Stimulated activated CD8-positive, alpha-beta memory T cell treated with anti-CD3 and anti-CD28 coated beads, Interleukin-4, amount 100 ng/mL, for 1 hour (primary cell): ENCODE measurements at places on chromosomes 4 and X.

GRCh38 chrX:36414056-36414455 lies 494.5 kb downstream of the CFAP47 start:
- DNase-seq, result no peak

DNA sequence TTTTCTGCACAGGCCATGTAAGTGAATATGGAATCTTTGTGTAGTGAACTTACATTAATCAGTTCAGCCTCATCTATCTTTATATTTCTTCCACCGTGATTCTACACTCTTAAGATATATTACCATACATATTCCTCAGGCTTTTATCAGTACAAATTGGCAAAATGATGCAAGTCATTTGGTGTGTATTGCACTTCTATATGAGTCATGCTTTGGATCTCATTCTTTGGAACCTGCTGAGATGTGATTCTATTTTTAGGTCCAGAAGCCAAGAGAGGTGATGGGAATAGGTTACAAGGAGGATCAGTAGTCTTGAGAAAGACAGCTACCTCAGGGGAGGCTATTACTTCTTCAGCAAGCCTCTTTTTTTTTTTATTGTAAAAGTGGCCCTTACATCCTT lies 204.4 kb downstream of the ZNF330 start:
- no peak for DNase-seq

- DNase-seq, result no peak
Observed at GRCh38 chrX:111181951-111182350, 86.0 kb downstream of the PAK3 start.

GRCh38 chrX:1463581-1463980 lies 10.9 kb upstream of the ASMTL start:
- DNase-seq, result no peak

DNA sequence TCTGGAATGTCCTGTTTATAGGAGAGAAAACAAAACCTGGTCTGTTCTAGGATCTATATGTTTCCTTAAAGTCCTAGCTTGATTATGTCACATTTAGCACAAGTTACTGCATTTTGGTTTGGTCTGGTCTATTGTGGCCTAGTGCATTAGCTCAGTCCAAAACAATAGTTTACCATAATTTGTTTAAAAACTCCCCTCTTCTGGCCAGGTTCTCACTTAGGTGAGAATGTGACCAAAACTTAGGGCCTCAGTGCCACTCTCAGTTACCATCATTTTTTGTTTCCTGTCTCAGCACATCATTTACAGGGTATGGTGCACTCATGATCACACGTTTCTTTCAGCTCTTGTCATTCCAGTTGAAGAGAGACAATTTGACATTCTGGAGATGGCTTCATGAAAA lies 378.5 kb downstream of the KLHL4 start:
- no peak for DNase-seq

DNA sequence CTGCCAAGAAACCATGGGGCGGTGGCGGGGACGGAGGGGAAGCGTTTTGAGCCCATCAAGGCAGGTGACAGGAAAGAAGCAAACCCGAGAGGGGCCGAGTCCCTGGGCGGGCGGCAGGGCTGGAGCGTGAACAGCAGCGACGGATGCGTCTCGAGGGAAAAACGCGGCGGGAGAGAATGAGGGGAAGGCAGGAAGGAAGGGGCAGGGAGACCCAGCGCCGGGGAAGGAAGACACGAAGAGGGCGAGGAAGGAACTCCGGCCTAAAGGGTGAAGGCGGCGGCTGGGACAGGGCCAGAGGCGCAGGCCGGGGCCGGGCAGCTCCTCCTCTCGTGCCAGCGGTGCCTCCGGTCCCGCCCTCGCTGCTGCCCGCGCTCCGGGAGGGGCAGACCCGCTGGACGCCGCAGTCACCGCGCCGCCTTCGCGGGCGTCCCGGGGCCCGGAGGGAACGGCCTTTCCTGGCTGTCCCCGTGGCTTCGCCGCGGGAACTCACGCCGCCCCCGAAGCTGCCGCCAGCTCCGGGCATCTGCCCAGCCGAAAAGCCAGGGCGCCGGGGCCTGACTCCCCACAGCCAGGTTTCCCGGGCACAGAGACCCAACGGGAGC lies 751 bp upstream of the RGS12 start:
- DNase-seq, result no peak

DNA sequence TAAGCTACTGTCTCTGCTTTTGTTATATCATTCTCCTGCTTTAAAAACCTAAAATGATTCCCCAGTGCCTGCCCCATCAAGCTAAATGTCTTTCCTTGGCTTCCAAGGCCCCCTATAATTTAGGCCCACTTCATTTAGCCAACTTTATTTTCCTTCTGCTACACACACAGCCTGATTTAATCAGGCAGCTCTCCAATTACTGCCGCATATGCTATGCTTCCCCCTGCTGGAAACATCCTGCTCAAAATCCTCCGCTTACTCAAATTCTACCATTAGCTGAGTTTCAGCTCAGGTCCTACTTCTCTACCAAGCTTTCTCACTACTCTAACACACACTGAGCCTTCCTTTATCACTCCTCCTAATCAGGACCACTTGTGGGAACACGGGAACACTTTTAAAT lies 17.0 kb downstream of the LAMP2 start:
- DNase-seq, result no peak

DNA sequence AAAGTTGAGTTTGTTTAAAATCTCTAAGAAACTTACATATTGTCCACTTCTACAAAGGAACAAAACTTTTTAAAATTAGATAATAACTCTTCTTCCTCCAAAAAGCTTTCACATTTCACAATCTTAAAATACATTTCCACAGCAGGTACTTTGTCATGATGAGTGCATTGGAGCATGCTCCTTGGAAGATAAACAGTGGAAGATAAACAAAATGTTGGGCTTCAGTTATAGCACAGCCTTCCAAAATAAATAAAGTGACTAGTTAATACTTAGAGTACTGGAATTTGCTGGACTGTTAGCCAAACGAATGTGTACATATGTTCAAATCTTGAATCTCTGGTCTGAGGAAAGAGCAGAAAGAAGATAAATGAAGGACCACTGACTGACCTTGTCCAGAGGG lies 54.9 kb upstream of the PDE5A start:
- no peak for DNase-seq

GRCh38 chrX:63656871-63657580 lies 128.0 kb downstream of the ARHGEF9 start:
- no peak for DNase-seq

DNA sequence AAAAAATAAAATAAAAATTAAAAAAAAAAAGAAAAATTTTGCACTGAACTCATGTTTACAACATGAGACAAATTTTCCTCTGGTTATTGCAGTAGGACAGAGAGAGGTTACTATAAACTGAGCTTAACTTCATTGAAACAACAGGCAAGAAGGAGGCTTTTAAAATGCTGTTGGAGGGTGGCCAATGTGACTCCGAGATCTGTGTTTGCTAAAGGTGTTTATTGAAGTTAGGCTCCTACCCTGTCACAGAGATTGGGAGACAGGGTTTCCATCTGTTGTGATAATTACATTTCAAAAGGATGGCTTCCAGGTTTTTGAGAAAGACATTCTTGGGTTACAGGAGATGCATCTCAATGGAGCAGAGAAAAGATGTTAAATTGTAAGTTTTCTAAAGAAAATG lies 370.5 kb upstream of the HS3ST1 start:
- no peak for DNase-seq

DNA sequence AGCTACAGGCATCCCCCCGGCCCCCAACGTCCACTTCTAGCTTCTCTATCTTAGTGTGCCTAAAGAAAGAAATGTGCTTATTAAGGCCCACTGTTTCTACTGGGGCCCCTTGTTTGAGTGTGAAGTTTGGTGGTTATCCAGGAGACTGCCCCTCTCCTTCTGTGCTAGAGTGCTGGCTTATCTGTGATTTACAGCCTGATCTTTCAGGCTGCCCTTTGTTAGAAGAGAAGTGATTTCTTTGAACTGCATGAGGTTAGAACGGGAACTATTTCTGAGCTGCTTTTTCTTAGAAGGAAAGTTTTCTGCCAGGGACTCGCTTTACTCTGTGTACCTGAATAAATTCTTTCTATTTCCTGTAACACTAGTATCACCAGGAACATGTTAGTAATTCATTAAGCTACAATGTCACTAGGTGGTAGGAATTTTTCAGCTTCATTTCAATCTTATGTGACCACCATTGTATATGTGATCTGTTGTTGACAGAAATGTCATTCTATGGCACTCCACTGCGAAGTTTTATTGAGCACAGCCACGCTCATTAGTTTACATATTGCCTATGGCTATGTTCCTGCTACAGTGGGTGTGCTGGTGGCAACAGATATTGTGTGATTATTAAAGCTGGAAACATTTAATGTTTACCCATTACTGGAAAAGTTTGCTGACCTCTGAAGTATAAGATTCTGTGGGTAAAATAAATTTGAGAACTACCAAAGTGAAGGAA lies 193.8 kb upstream of the CXorf51B start:
- DNase-seq, result no peak

DNA sequence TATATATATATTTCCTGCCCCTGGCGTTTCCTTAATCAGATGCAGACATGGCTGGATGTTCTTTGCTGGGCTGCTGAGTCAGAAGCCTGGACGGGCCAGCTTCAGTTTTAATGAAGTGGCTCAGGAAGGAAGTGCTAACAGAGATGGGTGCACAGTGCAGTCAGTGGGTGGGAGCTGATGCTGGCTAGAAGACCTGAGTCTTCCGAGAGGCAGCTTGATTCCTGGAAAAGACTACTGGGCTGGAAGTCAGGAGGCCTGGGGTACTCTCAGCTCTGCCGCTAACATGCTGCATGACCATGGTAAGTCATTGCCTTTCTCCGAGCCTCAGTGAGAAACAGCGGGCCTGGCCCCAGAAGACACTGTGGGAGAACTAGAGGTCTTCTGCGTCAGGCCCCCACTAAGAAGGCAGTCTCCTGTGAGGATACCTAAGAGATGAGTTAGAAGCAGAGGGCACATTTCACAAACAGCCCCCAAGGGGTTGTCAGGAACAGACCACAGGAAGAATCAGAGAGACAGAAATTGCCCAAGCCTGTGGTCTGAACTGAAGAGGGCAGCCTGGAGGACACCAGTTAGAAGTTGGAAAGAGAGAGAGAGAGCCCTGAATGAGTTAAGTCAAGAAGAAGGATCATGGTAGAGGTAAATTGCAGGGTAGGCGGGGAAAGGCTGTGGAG lies 8.3 kb upstream of the CD40LG start:
- no peak for DNase-seq
